ENCODE measurements at places on chromosomes 12 and 14.

- DNase-seq = peak; percentile 47
Measured at GRCh38 chr14:26856876-26857518, 259.2 kb upstream of the NOVA1 start.

DNA sequence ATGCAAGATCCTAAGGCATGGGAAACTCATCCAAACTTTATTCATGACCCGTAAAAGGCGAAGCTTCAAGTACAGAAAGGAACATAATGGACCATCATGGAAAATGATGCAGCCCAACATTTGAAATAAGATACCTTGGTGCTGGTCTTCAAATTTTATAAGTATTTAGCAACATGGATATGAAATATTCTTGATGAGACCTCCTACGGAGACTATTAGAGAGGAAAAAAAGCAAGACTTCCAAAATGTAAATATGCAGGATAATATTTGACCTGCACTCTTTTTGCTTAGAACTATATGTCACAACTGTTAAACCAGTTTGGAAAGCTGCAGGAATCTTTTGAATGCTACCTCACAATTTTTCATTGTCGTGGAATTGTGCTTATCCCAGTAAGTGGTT lies 168.8 kb upstream of the ARID2 start:
- no peak for DNase-seq

- DNase-seq = no peak
Measured at GRCh38 chr14:50403419-50403818, 6.7 kb upstream of the CDKL1 start.

GRCh38 chr12:84313323-84313675 lies 599.3 kb downstream of the SLC6A15 start:
- DNase-seq = no peak

DNA sequence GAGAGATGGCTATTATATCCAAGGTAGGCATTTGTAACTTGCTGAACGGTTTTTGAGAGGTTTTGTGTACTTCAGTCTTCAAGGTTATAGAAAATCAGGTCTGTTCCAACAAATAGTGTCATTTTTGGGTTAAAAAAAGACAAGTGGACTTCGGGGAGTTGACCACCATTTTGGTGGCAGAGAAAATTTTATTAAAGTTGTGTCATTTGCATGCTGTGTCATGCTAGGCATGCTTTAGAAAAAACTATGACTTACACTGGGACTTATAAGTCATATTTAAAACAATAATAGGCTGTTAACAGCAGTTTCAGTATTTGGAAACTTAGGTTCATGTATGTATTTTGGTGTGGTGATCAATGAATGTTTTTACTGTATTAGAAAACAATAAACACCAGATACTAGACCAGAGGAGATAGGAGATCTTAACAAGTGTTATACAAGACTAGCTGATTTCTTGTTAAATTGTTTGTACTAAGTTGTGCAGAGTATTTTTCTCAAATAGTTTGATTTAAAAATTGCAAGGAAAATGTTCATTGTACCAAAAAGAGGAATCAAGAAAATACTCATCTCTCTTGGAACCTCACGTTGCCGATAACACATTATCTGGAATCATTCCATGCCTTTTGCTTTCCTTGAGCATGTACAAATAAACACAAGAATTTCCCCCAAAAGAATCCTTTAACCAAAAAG lies 1.4 kb downstream of the RAN start:
- peak; percentile 7 for DNase-seq

- DNase-seq = no peak
Measured at GRCh38 chr12:79019672-79020071, 155.1 kb downstream of the SYT1 start.

- no peak for DNase-seq
Measured at GRCh38 chr14:77007975-77008421, 20.5 kb downstream of the IRF2BPL start.

- no peak for DNase-seq
Measured at GRCh38 chr12:124025661-124026060, 52.6 kb downstream of the ZNF664 start.

DNA sequence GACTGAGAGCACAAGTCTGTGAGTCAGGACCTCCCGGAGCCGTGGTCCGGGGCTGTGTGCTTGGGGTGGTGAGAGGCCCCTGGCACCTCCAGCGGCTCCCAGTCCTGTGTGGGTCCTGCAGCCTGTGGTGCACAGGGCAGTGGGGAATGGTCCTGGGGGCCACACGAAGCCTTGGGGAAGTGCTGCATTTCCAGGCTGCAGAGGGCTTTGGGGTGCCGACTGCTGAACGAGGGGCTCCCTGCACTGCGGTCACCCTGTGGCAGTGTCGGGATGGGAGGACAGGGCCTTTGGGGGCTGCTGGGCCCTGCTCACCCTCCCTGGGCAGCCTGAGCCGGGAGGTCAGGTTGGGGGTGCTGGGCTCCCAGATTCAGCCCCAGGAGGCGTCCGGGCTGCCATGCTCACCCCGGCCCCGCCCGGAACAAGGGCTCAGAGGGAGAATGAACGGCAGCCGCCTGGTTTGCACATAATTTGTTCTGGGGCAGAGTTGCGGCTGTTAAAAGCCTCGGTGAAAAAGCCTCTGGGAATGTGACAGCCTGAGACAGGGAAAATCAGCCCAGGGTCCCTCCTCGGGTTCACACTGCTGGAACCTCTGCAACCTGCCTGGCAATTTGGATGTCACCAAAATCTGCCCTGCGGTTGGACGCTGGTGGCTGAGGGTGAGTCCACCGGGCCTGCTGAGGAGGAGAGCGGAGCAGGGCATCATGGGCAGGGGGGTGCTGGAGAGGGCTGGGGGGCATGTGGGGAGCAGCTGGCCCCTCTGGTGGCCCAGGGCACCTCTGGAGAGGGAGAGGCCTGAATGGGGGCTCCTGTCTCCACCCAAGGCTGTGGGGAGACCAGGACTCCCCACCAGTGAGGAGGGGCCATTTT lies 109.2 kb downstream of the KIF26A start:
- no peak for DNase-seq

DNA sequence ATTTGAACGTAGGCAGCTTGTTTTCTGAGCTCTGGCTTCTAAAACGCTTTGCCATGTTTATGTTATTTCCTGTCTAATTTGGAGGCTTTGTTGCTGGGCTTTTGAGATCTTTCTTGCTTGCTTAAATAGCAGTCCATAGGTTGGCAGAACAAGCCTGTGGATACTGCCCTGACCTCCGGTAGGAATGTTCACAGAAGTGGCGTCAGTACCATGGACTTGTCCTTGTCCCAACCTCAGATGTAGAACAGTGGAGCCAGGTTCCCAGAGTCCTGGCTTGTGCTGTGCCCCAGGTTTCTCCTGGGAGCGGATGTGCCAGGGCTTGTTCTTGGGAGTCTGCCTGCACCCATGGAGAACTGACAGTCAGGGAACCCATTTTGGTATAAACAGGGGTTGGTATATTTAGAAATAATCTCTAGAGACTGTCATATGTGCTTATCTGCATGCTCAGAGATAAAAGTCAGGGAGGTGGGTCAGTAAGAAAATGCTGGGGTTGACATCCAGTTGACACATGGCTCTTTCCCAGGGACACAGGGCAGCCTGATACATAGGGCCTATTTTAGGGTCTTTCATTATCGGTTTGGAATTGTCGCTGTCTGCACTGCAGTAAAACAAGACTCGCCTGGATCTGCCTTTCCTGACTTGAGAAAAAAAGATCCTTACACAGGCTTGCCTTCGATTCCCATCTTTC lies 22.9 kb downstream of the CACNA1C start:
- no peak for DNase-seq

DNA sequence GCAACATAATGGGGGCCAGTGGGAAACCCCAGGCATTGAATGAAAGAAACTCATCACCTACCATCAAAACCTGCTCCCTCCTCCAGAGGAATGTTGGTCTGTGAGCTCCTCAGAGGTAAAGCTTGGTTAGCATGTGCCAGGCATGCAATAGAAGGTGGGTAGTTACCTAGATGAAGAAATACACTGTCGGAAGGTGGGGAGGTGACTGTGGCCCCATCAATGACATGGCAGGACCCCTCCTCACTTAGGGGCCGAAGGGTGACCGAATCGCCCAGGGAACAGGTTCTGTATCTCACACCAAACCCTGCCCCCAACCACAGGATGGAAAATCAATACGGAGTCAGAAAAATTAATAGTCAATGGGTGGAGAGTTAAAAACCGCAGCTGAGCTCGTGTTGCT lies 135.6 kb downstream of the BCL11B start:
- DNase-seq = no peak

- peak; percentile 36 for DNase-seq
Measured at GRCh38 chr12:49867570-49868341, 24.9 kb upstream of the BCDIN3D start.

DNA sequence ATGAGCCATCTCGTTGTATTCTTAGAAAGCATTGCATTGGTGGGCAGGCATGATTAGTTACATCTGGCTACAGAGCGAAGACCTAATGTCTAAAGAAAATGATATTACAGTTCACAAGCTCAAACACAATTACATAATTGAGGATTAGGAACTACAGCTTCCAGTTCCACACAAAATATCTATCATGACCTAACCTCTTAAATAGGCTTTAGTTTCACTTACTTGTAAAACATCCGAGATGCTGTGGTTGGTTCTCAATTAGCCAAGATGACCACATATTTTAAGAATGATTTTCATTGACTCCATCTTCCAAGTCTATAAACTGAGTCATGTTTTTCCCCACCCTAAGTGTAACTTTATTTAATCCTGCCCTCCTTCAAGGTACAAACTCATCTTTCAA lies 69.5 kb downstream of the LRIG3 start:
- DNase-seq = no peak

DNA sequence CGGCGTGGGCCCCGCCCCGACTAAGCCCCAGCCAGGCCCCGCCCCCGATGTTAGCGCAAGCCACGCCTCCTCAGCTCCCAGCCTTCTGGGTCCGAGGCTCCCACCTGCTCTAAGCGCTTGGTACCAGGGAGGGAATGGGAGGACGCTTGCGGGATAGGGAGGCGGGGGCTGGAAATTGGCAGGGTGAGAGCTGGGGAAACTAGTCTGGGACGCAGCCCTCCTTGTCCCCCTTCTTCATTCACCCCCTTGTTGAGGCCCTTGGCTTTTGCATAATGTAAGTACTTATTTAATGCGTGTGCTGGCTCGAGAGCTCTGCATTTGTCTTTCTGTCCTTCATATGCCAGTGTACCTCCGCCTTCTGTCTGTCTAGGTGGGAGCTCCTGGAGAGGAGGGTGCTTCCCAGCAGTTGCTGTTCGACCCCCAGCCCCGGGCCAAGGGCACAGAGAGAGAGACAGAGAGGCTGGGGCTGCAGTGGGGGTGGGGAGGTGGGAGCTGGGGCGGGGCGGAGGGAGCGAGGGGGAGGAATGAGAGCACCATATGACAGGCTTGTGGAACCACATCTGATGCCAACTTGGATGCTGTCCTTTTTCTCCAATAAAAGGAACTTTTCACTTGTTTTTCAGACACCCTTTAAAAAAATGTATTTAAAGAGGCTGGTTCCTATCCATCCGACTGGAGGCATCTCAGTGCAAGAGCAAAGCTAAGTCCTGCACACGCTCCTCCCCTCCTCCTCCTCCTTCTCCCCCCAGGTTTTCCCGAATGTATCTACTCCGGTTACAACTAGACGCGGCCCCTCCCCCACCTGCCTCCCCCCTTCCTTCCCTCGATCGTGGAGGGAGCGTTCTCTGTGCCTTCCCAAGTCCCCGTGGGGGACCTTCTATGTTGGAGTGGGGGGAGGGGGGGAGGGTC lies 25.6 kb upstream of the MAP1LC3B2 start:
- DNase-seq = peak; percentile 84

GRCh38 chr12:62328296-62328921 lies 68.2 kb downstream of the USP15 start:
- no peak for DNase-seq

DNA sequence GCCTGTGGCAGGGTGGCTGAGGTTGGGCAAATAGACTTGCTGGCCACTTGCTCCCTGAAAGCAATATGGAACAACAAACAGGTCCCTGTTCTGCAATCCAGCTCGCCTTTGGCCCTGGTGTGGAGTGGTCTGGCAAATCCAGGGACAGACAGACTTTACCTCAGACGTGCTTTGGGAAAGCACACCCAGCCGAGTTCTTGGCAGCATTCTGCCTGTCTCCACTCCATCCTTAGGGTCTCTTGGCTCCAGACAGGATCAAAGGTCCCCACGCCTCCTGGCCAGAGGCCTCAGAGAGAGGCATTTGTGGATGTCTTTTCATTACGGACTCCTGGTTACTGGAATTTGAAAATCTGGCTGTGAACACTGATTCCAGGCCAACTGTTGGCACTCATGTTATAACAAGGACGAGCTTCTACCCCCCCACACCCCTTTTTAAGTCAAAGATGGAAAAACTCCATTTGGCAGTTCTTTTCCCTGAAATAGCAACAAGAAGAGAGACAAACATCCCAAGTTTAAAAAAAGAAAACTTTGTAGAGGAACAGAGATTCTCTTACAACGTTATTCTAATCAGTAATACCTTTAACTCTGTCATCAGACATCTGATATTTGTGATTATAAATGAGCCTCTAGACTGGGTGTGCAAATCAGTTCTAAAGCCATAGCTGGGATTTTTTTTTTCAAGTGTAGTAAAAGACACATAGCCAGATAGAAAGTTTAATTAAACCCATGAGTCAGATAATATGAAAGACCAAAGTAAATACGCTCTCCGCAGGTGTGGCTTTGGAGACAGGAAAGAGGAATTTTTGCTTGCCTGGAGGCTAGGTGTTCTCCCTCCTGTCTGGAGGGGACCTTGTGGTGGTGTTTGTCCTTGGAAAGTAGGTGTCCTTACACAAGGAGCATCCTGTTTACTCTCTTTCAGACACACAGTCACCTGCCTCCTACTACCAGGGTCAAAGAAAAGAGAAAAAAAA lies 60.7 kb downstream of the GALNT8 start:
- DNase-seq = no peak

DNA sequence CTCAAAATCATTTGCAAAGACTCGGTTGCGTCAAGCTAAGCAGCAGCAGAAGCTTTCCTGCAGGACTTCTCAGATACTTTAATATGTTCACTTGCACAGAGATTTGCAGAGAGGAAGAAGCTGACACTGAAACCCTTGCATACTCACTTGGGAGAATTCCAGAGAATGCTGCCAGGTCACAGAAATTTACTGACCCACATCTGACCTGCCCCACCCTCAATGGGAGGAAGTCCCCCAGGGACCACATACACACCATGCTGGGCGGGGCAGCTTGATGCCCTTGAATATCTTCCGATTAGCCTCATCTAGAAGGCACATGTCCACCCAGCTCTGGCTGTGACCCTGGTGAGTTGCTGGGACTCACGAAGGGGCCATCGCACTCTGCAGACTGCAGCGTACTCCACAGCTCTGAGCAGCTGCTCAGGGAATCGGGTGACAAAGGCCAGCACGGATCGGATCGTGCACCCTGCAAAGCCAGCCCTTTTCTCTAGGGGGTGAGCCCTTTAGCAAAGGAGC lies 83.2 kb downstream of the ITPK1 start:
- peak; percentile 69 for DNase-seq

DNA sequence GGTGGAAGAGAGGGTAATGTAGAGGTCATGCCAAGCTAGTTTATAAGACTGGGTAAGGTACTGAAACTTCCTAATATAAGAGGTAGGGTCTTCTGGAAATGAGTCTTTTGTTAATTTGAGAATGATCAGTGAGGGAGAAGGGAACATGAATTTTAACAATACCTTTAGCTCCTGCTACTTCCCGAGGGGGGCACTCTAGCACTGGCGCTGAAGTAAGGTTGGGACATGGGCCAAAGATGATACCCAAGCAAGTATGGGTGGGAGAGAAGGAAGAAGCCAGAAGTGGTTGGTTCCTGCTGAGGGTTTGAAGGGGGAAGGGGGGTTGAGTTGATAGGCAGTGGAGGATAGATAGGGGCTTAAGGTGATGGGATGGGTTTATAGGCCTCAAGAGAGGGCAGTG lies 32.3 kb upstream of the RNASE1 start:
- DNase-seq = no peak

GRCh38 chr12:94618995-94619695 lies 31.2 kb downstream of the TMCC3 start:
- peak; percentile 82 for DNase-seq

GRCh38 chr12:92064422-92064821 lies 81.2 kb downstream of the BTG1 start:
- no peak for DNase-seq

- DNase-seq = no peak
Measured at GRCh38 chr14:77142005-77142800, 612 bp upstream of the ZDHHC22 start.

Measured in fibroblast of the aortic adventitia (primary cell).